Epithelial cell of esophagus (primary cell): ENCODE measurements at places on chromosomes 6 and 20.

GRCh38 chr6:127190552-127190951 is 72.1 kb downstream of the RSPO3 start:
- DNase-seq, result peak; percentile 37

GRCh38 chr6:169212897-169213813 is 40.5 kb downstream of the THBS2 start:
- DNase-seq, result peak; percentile 89

- DNase-seq, result no peak
These were observed 142.4 kb upstream of the RIN2 start for GRCh38 chr20:19615629-19616028.

DNA sequence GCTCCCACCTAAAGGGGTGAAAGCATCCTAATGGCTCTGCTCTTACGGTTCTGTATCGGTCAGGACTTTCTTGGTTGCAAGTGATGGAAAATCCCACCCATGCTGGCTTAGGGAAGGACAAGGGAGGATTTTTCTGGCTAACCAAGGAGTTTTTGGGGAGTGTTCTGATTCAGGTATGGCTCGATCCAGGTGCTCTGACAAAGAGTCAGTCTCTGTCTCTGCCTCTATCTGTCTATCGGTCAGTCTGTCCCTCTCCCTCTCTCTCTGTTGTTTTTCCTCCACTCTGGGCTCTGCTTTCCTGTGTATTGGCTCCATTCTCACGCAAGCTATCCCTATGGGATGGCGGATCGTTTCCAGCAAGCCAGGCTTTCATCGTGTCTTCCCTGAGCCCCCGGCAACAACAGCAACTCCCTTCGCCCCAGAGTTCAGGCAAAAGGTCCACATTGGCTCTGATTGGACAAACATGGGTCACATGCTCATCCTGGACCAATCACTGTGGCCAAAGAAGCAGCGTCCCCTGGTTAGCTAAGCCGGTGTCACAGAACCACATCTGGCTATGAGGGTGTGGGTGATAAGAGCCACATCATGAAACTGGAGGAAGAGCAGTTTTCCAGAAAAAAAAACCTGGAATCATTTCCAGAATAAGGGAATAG is 160.3 kb downstream of the BMP7 start:
- DNase-seq, result no peak

DNA sequence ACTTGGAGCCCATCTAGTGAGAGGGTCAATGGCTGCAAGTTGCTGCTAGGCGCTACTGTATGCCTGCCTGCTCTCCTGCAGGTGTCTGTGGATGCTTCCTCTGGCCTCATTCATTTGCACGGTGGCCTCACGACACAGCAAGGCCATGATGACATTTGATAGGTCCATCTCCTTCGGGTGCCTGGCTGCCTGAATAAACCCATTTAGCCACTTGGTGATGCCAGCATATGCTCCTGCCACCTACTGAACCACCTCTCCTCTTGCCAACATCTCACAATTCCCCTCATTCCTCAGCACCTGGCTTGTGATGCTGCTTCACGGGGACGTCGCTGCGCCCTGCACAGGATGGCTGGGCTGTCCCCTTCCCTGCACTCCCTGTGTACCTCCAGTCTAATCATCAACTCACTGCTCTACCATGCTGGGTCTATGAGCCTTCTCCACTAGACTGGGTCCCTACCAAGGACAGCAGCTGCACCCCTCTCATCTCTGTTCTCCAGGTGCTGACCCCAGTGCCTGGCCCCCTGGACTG is 51.1 kb downstream of the AGPAT4 start:
- DNase-seq, result no peak

DNA sequence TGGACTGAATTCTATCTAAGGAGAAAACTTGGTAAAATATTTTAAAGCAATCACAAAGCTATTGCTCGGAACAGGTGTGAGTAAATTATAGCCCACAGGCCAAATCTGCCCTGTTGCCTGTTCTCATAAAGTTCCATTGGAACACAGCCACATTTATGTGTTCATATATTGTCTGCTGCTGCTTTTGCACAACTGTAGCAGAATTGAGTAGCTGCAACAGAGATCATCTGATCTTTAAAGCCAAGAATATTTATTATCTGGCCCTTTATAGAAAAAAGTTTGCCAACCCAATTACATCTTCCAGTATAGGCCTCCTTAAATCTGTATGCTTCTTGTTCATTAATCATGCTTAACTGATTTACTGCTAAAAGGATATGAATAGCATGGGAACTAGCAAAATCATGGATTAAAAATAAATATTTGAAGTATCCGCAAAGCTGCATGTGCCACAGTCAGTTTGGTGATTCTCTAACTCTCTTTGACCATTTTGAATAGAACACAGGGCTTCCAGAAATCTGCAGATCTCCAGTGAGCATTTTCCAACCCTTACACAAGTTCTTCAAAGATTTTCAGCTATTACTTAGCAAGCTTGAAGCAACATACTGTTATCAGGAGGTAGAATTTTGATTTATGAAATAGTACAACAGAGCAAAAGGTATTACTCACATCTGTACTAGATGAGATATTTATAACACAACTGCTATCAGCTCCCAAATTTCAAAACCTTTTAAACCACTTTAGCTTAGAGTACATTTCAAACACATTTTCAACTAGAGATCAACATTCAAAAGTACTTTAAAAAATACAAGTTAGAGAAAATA is 312.6 kb upstream of the ID4 start:
- no peak for DNase-seq

GRCh38 chr6:77482981-77483380 is 19.7 kb upstream of the HTR1B start:
- DNase-seq, result no peak
